ENCODE measurements at places on chromosomes 11 and 22.

GRCh38 chr11:69292221-69292648 is 1.7 kb upstream of the MYEOV start:
- DNase-seq: peak; percentile 33

DNA sequence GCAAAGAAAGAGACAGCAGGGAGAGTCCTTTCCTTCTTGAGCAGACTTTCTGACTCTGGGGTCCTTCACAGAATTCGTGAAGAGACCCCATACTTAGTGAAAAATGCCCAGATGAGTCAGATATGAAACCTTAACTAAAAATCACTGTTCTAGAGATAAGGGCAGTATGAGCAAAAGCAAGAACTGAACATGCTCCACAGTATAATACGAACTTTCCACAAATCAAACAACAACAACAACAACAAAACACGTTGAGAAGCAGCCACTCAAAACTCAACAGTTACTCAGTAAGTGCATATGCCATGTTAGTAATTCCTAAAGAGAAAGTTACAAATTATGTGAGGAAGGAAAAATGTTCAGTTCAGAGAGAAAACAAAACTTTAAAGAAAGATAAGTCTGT is 44.3 kb downstream of the PITPNB start:
- DNase-seq: no peak

DNA sequence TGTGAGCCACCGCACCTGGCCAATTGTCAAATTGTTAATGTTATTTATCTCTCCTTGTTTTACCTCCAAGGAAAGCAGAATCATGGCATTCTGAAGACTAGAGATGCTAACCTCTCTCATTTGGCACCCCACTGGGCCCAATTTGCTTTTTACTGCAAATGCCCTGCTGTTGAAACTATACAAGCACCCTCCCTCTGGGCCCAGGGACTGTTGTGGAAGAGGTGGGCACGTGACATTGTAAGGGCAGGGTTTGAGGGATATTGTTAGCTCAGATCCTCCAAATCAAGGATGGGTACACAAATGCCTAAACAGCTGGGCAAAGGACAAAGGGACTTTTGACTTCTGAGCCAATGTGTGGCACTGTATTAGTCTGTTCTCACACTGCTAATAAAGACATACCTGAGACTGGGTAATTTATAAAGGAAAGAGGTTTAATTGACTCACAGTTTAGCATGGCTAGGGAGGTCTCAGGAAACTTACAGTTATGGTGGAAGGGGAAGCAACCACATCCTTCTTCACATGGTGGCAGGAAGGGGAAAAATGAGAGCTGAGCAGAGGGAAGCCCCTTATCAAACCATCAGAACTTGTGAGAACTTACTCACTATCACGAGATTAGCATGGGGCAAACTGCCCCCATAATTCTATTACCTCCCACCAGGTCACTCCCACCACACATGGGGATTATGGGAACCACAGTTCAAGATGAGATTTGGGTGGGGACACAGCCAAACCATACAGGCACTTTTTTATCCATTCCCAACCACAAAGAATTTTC is 6.5 kb upstream of the ALDH3B2 start:
- DNase-seq: no peak

- no peak for DNase-seq
Observed at GRCh38 chr22:26646158-26646557, 11.2 kb upstream of the MIAT start.

- DNase-seq: peak; percentile 39
Observed at GRCh38 chr22:20524004-20524481, 16.6 kb downstream of the MED15 start.

DNA sequence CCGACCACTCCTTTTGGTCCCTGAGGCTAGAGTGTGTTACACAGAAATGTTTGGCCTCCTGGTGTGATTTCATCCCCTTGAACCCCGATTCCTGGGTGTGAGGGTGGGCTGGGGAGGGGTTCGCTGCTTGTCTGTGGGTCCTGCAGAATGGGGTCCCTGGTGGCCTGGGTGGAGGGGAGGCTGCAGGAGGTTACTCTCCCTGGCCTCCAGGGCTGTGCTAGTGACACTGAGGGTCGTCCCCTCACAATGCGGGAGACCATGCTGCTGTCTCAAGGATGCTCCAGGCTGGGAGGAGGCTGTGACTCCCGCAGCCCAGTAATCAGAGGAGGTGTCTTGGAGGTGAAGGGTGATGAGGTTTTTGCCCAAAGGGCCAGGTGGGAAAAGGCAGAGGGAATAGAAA is 17.0 kb upstream of the OMP start:
- no peak for DNase-seq

Measured in activated naive CD8-positive, alpha-beta T cell treated with anti-CD3 and anti-CD28 coated beads for 36 hours (primary cell).